Stimulated activated CD4-positive, alpha-beta T cell treated with anti-CD3 and anti-CD28 coated beads, Interleukin-4, amount 100 ng/mL, for 1 hour (primary cell): ENCODE measurements at places on chromosomes 6 and 20.

- no peak for DNase-seq
Measured at GRCh38 chr6:160177220-160177619, 55.6 kb downstream of the SLC22A1 start.

DNA sequence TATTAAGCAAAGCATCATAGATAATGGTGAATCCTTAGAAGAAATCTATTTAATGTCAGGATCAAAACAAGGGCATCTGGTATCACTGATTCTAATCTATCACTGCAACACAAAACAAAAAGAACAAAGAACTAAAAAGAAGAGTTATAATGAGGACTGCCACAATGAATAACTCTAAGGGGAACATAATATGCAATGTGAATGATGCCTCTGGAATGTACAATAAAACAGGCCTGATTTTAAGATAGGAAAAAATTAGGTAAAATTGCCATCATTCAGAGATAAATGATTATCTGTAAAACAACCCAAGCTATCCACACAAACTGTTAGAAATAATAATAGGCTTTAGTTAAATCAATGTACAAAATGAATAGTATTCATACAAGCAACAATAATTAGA is 936.7 kb upstream of the CITED2 start:
- DNase-seq, result no peak

- no peak for DNase-seq
Measured at GRCh38 chr6:69883551-69883950, 17.2 kb downstream of the COL19A1 start.

DNA sequence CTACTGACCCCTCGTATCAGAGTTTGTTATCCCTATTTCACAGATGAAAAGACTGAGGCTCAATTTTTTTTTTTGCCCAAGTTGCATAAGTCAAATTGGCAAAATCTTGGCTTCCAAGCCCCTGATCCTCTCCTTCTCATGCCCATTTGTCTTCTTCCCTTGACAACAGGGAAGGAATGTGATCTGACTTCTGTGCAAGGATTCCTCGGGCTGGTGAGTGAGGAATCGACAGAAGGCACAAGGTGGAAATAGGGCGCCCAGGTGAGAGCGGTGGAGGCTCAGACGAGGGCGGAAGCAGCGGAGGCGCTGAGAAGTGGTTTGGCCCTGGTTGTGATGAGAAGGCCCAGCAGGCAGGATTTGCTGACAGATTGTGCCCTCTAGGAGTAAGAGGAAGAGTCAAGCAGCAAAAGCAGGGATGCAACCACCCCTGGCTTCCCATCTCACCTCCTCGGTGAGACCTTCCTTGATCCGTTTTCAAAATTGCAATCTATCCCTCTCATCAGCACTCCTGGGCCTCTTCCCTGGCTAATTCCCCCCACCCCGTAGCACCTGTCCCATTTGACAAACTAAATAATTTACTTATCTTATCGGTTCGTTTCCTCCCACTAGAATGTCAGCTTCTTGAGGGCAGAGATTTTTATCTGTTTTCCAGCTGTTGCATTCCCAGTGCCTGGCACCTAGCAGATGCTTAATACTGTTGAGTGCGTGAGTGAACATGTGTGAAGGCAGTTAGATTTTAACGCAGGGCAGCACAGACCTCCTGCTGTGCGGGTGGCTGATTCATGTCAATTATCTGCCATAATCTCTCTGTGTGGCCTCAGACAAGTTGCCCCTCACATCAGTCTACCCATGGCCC is 3.7 kb upstream of the SIRPA start:
- no peak for DNase-seq

DNA sequence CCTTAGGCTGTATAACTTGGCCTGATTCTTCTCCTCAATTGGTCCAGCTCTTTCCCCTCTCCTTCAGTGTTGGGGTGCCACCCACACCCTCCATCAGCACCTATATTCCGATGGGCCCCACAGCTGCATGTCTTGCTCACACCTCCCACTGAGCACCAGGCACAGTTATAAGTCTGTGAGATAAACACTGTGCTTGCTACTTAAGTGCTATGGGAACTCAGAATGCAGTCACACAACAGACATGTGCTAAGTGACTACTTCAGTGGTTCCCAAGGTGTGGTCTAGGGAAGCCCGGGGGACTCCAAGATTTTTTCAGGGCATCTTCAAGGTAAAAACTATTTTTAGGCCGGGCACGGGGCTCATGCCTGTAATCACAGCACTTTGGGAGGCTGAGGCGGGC is 7.3 kb downstream of the ZC3H12D start:
- no peak for DNase-seq

DNA sequence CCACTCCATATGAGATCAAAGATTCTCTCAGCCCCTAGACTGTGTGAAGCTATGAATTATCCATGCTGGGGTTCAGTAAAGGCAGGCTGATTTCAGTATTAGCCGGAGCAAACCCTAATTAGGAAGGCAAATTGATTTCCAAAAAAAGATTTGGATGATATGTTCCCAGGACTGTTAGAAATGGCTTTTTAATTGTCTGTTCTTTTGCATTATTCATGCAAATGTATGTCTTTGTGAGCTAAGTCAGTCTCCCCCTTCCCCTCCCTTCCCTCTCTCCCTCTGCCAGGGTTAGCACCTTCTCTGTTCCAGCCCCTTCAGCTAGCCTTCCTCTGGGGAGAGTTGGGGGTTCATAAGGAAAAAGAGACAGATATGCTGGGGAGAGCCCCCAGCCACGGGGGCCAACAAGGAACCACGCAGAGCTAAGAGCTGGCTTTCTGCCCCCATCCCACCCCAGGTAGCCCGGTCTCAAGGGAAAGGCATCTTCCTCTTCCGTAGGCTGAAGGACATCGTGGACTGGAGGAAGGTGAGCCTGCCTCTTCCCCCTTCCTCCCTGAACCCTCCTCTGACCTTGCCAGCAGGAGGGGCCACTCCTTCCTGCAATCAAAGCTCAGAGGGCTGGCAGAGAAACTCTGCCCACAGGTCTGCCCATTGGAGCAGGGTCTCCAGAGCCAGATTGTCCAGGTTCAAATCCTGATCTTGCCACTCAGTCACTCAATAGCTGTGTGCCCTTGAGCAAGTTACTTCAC is 32.3 kb downstream of the PDRG1 start:
- DNase-seq, result no peak

DNA sequence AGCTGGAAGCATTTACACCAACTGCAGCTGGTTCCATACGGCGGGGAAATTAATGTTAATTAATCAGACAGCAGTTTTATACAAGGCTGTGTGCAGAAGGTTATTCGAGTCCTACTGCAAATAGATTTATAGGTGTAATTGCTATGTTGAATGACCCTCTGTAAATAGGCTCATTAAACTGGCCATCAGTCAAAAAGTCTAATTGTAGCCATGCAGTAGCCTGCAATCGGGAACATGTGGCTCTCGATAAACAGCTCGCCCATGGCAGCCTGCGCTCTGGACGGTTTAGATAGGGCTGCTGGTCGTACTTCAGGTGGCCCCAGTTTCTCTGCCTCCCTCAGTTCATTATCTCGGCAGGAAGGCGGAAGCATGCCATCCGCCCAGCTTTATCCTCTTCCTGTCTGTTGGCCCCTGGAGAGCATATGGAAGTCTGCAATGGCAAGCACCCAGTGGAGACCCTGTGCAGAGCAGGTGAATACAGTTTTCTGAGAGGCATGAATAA is 143.2 kb downstream of the MBOAT1 start:
- no peak for DNase-seq

DNA sequence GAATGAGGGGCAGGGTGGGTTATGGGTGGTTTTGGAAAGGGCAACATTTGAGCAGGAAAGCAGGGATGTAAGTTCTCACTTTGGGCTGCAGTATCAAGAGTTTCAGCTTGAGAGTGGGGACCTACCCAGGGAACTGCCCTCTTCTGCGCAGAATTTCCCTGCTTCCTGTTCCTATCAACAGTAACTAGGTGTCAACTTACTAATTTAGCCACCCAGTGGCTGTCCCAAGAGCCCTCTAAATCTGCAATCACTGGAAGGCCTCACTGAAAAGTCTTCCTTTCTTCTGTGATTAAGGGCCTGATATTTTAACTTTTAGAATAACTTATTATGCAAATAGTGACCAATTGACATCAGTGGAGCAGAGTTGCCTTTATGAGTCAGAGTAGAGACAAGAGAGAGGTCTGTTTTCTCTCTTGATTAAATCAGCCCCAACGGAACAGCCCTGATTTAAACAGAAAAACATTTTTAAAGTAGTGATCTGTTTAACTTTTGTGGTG is 118.2 kb upstream of the RIPOR2 start:
- DNase-seq, result no peak

DNA sequence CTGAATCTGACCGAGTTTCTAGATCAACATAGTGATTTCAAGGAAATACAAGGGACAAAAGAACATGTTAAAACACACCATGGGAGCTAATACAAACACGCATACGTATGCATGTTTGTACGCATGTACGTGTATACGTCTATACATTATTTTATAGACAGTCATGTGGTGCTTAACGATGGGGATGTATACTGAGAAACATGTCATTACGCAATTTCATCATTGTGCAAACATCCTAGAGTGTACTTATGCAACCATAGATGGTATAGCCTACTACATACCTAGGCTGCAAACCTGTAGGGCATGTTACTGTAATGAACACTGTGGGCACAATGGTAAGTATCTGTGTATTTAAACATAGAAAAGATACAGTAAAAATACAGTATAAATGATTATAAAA is 25.0 kb upstream of the NELFCD start:
- no peak for DNase-seq

DNA sequence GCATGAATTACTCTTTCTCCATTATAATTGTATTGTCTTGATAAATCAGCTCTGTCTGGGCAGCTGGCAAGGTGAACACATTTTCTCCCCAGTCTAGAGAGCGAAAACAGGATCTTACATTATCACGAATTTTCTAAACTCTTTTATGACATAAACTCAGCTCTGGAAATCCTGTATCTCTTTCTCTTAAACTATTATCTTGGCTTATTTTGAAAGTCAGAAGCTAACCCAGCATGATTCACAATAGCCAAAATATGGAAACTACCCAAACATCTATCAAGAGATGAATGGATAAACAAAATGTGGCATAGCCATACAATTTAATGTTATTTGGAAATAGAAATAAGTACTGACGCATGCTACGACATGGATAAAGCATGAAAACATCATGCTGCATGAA is 25.9 kb upstream of the AGPAT4 start:
- no peak for DNase-seq

DNA sequence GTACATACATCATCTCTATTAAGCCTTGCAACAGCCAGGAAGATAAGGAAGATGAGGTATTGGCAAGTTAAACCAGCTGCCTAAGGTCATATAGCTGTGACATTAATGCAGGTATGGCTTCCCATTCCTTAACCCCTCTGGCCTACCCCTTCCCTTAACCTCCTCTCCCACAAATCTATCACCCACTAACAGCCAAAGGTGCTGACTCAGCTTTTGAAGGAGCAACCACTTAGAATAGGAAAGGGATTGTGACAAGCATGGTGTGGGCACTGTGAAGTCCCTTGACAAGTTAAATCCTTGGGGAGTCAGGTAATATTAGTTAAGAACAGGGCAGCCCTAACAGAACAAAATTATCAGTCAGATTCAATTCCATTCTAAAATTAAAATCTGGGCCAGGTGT is 5.4 kb upstream of the SH3BGRL2 start:
- no peak for DNase-seq

GRCh38 chr20:31652917-31653396 is 15.2 kb downstream of the COX4I2 start:
- no peak for DNase-seq

GRCh38 chr20:4894981-4895381 is 106.3 kb downstream of the SLC23A2 start:
- DNase-seq, result no peak

- no peak for DNase-seq
Measured at GRCh38 chr20:23020230-23021018, 14.7 kb upstream of the SSTR4 start.

DNA sequence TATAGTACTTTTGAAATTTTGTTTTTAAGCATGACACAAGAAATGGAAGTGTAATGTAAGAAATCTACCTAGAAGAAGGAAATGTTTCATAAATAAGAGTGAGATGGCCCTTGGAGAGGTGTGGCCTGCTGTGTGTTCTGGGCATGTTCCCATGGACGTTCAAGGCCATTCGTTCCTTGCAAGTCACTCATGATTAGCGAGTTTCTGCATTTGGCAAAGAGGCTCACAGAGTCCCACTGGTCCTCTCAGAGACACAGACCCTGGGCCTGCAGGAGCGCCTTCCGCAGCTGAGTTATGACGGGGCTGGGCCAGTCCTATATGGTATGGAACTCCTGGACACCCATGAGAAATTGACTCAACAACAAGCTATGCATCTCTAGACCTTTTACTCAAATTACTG is 7.2 kb downstream of the THBS2 start:
- DNase-seq, result no peak
